ENCODE measurements at places on chromosomes 1 and 21.

GRCh38 chr1:39958403-39959200 lies 3.7 kb downstream of the MFSD2A start:
- no peak for DNase-seq

- DNase-seq: no peak
Observed at GRCh38 chr1:204437796-204438570, 26.4 kb upstream of the PPP1R15B start.

GRCh38 chr1:244836135-244836521 lies 670 bp downstream of the COX20 start:
- DNase-seq: no peak

DNA sequence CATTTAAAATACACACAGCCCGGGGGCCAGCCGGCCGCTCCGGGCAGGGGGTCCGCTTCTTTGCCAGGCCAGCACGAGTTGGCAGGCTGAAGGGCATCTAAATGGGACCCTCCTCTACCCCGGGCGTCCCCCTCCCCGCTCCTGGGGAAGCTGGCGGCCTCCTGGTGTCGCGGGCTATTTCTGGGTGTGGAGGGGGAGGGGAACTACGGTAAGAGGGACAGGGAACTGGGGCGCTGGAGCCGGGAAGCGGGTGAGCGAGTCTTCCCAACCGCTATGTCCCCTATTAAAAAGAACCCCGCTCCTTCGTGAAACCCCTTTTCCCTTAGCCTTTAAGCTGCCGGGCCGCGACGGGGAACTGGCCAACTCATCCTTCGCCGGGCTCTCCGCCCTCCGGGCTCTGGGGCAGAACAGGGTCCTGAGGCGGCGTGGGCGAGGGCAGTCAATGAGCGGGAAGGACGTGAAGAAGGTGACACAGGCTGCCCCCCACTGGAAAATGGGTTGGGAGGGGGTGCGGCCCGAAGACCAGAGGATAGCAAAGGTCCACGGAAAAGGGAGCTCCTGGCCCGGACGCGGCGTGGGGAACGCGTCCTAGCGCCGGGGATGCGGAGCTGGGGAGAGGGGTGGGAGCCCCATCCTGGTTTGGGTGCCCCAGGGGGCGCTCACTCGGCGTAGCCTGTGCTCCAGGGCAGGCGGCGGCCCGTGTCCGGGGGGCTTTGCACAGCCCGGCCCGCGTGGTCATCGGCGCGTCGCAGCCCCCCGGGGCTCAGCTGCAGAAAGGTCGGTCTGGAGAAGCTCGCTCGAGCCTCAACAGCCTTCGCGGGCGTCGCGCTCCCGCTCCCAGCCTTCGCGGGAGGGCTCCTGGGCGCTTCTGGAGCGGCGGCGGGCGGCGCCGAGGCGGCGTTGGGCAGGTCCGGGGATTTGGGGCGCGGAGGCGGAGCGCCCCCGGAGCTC lies 544 bp downstream of the PPM1J start:
- DNase-seq: no peak

- no peak for DNase-seq
Observed at GRCh38 chr21:21385404-21385803, 387.2 kb downstream of the NCAM2 start.

DNA sequence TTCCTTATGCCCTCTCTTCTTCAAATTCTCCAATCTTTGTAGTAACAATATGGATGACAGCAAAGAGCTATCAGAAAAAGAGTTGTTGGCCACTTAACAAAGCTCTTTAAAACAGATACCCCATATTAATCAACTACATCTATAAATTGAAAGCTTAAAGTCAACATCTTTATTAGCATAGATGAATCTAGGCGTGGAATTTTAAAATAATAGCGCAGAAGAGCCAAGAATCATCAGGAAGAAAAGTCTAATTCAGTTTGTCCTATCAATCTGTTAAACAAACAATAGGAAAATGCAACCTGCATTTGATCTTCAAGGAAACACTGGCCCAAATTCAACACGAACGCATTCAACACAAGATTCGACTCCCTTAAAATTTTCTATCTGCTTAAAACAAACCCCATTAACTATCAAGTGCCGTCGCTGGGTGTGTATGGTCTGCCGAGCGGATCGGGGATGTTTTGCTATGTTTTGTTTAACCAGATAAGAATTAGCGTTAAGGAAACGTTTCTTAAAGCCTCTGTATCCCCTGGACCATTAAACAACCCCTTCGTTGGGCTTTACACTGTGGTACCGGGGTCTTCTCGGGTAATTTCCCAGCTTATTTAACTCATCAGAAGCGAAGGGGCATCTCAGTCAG lies 1.0 kb downstream of the LYST start:
- no peak for DNase-seq

DNA sequence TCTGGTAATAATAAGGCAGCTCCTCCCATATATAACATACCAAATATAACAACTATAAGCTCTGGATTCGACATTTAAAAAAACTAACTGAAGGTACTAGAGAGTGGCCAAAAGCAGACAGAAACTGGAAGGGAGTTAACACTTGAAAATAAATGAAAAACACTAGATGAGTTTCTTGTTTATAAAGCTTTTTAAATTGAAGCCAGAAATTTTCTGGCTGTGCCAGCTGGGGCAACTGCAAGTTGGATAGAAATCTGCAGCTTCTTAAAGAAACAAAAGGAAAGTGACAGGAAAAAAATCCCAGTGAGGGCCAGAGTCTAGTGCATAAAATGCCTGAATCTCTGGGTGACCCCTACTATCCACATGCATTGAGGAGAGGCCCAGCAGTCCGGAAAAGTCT lies 432.7 kb downstream of the SMYD3 start:
- DNase-seq: no peak

DNA sequence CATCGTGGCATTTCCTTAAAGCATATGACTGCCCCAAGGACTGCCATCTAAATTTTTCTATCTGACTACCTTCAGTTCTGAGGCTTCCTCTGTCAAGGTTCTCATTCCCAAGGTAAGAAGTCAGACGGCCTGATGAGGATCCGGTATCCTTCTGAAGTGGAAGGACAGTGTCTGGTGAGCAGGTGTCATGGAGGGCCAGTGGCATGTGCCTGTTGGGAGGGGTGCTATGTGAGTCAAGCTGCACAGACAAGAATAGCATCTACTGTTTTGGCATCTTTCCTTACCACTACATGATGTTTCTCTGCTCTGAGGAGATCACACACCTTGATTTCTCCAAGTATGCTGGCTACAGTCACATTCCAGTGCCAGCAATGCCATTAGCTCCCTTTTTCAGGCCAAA lies 99.6 kb upstream of the RGS1 start:
- DNase-seq: no peak

Measured in fibroblast of skin of left biceps (primary cell).